Stimulated activated CD4-positive, alpha-beta T cell treated with anti-CD3 and anti-CD28 coated beads, Interleukin-12 subunit alpha, Interleukin-12 subunit beta, amount 100 ng/mL, for 4 hours (primary cell): ENCODE measurements at places on chromosomes 13 and 19.

GRCh38 chr19:55552206-55552605 lies 6.9 kb upstream of the SBK3 start:
- DNase-seq: no peak

DNA sequence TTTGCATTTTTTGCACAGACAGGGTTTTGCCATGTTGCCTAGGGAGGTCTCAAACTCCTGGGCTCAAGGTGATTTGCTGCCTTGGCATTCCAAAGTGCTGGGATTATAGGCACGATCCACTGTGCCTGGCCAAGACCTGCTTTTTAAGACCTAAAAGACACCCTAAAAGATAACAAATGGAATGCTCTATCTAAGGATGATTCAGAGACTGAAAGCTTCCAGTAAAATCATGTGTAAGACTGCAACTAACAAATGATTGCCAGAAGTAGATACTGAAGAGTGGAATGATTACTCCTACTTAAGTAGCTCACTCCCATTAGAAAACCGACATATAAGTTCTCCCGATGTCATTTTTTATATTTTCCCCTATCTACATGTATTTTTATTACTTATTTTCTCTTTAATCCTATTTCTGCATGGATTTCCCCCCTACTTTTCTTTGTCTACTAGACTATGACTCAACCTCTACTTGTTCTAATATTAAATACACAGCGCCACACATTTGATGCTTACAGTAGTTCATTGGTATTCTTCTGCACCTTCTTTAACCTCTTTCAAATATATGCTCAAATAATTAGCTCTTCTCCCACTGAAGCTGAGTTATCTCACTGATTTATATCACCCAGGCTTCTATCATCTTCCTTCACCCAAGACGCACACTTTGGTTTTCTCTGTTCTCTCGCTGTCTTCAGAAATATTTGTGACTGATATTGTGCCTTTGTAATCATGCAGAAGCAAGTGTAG lies 32.2 kb upstream of the KLF12 start:
- DNase-seq: no peak

DNA sequence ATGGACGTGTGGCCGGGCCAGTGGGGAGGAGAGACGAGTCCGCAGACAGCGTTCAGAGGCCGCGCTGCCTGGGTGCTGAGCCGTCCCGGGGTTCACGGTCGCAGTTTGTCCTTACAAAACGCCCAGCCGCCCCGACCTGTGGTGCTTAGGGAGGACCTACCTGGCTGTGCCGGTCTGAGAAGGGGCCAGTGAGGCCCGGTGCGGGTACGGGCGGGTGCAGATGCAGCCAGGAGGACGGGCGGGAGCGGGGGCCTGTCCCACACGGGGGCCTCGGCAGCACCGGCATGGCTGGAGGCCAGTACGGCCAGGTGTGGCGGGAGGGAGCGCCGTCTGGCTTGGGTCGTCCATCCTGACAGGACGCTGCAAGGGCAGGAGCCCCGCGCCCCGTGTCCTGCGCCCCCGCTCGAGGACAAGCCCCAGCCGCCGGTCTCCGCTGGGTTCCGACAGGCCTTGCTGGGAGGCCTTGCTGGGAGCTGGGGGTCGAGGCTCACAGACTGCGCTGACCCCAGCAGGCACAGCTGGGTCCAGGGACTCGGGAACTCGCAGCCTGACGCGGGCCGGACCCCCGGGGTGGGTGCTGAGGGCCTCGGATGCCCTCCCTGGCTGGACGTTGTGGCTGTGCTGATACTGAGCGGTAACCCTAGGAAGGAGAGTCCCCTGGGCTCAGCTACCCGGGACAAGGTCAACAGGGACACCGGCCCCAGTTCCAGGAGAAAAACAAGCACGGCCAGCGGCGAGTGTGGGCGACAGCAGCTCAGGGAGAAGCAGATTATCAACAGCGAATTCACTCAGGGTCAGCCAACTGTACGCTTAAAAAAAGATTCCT lies 5.3 kb upstream of the PROZ start:
- DNase-seq: no peak

DNA sequence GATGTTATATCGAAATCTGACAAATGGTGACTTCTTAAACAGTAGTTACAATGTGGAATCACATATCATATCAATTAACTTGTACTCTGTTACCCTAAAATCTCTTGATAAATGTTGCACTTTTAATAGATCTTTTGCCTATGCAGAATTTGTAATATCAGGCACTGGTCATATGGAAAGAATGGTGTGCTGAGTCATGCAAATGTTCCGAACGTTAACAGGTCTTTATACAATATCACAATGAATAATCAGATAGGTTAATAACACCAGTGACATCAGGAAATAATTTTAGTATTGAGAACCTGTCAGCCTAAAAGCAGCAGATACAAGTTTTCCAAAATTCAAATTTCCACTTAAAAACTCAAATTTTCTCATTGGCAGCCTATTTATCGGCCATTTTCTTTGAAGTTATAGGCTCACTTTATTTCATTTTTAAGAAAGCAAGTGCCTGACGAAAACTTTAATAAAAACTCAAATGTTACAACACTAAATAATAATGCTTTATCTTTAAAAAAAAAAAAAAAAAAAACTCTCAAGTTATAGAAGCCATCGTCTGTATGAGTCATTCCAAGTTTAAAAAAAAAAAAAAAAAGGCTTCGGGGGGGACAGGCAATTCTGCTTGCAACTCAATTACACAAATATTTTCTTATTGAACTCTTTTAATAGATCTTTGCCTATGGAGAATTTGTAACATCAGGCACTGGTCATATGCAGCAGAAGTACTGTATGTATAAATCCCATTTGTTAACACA lies 180.9 kb downstream of the DIAPH3 start:
- no peak for DNase-seq

GRCh38 chr13:43094901-43095300 lies 71.5 kb downstream of the DNAJC15 start:
- no peak for DNase-seq

- DNase-seq: no peak
These were observed 14.4 kb downstream of the EPS15L1 start for GRCh38 chr19:16457195-16457953.

DNA sequence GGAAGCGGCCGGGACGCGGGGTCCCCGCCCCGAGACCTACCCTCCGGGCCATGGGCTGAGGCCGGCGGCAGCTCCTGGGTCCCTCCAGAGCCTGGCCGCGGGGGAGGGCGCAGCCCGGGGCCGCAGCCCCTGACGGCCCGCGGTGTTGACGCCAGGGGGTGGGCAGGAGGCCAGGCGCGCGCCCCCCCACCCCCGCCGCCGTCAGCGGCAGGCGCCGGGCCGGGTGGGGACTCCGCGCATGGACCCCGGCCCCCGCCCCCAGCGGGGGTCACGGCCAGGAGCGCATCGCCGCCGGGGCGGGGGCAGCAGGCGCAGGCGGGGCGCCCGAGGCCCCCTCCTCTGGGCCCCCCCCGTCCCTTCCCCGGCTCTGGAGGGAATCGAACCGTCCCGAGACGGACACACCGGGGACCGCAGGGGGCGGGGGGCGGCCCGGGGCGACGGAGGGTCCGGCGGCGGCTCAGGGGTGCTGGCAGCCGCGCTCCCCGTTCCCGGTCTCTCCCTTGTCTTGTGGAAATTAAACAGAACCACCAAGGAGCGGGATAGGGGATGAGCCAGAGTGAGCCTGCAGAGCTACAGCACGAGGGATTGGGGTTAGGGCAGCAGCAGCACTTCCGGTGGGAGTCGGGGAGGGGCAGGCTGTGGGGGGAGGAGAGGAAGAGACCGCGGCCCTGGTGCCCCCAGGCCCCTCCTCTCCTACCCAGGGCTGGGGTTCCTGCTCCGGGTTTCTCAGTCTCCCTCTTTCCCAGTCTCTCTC lies at the start of gene MEIS3:
Gene MEIS3, minus strand, starts transcription at position 498 of the 754 bp plus-strand sequence. Its CDS starts 446 bp downstream, at position 52.
- no peak for DNase-seq
